NCI-H446 treated with DMSO at 0.1 percent for 48 hours (cell line): ENCODE measurements at places on chromosomes 7 and 10.

DNA sequence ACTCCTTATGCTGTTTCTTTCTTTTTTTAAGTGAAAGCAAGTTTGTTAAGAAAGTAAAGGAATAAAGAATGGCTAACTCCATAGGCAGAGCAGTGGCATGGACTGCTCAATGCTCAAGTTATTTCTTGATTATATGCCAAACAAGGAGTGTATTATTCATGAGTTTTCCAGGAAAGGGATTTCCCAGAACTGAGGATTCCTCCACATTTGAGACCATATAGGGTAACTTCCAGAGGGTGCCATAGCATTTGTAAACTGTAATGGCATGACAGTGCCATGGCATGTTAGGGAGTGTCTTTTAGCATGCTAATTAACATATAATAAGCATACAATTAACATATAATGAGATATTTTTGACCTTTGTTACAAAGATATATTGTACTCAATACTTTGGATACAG, 1034.5 kb upstream of the PHF14 start:
- DNase-seq = no peak

GRCh38 chr10:75857269-75857846, 425.9 kb downstream of the LRMDA start:
- DNase-seq = no peak

GRCh38 chr10:58241346-58241745, 26.3 kb downstream of the IPMK start:
- DNase-seq = no peak

- DNase-seq = no peak
Measured at GRCh38 chr7:52797801-52798200, 237.6 kb upstream of the POM121L12 start.

- DNase-seq = no peak
Measured at GRCh38 chr7:137904833-137905232, 58.1 kb upstream of the DGKI start.

- DNase-seq = no peak
Measured at GRCh38 chr10:91621483-91622113, 11.3 kb downstream of the PPP1R3C start.

DNA sequence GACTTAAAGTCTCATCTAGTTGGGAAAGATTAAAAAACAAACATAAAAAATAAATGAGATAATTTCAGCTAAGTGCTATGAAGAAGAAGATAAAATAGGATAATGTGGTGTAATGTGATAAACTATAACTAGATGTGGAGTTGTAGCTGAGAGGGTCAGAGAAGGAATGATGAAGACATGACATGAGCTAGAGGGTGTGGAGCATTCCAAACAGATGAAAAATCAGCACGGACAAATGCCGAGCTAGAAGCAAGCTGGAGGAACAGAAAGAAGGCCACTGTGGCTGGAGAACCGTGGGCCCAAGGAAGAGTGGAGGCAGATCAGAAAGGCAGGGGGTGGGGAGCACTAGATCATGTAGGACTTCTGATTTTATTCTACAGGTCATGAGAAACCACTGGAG, 70.6 kb downstream of the CDK6 start:
- no peak for DNase-seq

DNA sequence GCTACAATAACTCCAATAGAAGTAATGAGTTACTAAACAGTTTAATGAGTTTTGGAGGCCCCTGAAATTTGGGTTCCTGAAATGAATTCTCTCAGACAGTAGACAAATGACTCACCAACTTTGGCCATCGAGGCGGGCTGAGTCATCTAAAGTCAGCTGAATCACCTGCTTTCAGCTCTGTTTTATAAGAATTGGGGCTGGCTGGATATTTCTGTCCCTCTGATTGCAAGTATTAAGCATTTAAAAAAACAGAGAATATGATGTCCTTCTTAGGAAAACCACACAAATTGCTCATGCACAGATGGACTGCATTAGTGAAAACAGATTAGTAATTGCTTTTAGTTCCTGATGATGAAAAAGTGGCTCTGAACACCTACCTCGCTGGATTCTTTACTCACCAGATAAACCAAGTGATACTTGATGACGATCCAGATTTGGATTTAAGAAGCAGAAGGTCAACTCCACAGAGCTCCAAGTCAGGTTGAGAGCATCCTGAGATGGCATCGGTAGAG, 59.1 kb downstream of the ZNF365 start:
- no peak for DNase-seq

- no peak for DNase-seq
Measured at GRCh38 chr10:33463011-33463410, 128.5 kb upstream of the NRP1 start.

DNA sequence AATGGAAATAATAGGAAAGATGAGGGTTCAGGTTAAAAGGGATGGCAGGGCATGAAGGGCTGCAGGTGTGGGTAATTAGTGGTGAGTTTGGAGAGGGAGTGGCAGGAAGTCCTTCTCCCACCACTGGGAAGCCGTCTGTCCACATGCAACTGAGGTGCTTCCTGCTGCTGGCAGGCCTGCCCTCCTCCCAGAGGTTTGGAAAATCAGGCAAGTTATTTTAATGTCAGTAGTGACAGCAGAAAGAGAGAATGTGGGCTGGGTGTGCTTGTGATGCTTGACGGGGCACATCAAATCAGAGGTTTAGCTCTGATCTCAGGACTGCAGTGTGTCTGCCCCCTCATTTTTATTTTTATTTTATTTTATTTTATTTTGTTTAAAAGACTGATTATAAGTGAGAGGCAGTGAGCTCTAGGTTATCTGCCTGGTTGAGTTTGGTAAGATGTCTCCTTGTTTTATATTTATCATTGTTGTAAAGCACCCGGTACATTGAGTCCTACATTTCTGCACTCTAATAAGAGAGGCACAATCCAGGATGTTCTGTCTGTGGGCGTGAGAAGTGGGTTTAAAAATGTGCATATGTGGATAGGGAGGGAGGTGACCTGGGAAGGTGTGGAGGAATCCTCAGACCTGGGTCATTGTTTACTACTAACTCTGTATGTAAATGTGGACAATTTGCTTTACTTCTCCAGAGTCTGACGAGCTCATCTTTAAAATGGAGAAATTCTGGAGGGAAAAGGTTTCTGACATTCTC, 504.4 kb downstream of the LRMDA start:
- DNase-seq = no peak
